ENCODE measurements at places on chromosomes 11 and 22.

GRCh38 chr22:43861529-43861928, 784 bp downstream of the SULT4A1 start:
- no peak for DNase-seq

- DNase-seq, result no peak
Observed at GRCh38 chr11:122998727-122999366, 17.2 kb upstream of the BSX start.

GRCh38 chr11:65380460-65381119, 1.9 kb downstream of the SLC25A45 start:
- no peak for DNase-seq

DNA sequence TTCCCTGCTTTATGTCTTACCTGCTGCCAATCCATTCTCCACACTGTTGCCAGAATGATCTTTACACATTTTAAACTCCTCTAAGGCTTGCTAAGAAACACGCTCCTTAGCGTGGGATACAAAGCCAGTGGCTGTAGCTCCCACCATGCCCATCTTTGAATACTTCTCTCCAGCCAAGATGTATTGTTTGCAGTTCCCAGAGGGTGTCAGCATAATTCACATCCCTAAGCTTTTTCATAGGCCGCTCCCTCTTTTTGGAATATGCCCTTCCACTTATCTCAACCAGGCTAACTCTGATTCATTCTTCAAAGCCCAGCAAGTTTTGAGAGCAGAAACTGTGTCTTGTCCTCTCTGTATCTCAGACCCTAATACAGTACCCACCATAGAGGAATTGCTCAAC, 8.1 kb upstream of the UPK2 start:
- DNase-seq, result no peak
